ENCODE measurements at places on chromosomes 5 and 9.

DNA sequence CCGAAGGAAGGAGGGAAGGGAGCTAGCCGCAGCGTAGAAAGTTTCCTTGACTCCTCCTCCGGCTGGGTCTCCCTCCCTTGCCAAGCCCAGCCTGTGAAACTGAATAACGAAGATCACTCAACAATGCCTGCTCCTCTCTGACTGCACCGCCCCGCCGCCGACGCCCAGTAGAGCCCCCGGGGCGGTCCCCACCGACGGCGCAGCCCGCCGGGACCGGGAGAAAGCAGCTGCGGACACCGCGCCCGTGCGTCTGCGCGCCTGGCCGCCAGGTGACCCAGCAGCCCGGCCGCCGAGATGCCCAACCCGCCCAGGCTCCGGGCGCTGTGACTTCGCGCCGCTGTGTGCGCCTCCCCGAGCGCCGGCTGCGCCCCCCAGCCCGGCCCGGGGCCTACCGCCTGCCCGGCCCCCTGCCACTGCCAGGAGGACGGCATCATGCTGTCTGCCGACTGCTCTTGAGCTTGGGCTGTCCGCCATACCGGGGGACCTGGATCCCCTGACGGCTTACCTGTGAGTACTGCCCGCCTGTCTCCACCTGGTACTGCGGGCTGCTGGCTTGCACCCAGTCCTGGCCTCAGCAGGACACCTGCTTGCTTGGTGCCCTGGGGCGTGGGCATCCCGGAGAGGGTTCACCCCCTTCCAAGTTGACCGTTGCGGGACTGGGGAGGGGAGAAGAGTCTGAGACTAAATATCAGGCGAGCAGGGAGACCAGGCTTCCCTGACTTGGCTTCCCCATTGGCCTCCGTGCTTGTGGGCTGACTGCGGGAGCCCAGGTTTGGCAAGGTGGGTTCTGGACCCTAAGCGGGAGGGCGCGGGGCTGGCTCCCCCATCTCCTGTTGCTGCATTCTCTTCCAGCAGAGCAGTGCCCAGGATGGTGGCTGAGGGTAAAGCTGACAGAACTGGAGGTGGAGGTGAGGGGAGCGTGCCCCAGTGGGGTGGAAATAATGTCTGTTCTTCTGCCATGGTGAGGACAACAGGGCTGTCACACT is 26.2 kb upstream of the SPTLC1 start:
- no peak for DNase-seq

GRCh38 chr5:143806579-143806978 is 5.4 kb upstream of the HMHB1 start:
- DNase-seq, result no peak

GRCh38 chr5:170746075-170746960 is 37.2 kb upstream of the GABRP start:
- DNase-seq, result no peak

GRCh38 chr5:6765612-6766525 is 52.6 kb downstream of the TENT4A start:
- DNase-seq, result no peak

DNA sequence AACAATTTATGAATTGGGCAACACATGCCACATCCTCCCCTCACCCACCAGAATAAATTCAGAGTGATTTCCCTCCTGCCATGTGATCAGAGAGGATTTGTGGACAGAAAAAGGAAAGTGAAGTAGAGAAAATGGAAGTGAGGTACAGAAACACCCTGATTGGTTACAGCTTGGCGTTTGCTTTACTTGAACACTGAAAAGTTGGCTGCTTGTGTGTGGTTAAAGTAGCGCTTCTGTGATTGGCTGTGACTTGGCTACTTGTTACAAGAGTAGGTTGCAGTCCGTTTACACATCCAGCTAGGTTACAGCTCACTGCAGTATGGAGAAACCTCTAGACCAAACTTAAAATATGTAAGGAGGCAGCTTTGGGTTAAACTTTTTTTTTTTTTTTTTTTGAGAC is 205.2 kb upstream of the ZNF608 start:
- no peak for DNase-seq

DNA sequence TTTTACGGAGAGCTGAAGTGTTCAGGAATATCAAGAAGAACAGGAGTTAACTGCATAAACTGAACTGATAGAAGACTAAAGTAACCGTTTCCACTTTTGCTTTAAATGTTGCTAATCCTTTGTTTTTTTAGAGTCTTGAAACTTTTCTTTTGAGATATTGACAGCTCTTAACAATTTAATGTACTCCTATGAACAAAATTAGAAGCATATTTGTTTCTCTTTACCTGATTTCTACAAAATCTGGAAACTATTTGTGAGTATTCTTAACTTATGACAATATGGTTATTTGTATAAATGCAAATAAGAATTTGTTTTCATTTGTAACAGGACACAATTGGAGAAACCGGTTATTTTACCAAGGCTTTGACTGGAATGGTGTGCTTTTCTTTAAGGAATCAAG is 89.5 kb upstream of the FAM120A start:
- DNase-seq, result no peak

Data from stimulated activated CD8-positive, alpha-beta memory T cell treated with anti-CD3 and anti-CD28 coated beads, Interleukin-4, amount 100 ng/mL, for 4 hours (primary cell).